H7 (cell line): ENCODE measurements at places on chromosomes 5 and 9. TPM values are rescaled to one million over a fixed set of nuclear protein-coding genes. Genes with fewer than 3 reads are reported as not detected.

DNA sequence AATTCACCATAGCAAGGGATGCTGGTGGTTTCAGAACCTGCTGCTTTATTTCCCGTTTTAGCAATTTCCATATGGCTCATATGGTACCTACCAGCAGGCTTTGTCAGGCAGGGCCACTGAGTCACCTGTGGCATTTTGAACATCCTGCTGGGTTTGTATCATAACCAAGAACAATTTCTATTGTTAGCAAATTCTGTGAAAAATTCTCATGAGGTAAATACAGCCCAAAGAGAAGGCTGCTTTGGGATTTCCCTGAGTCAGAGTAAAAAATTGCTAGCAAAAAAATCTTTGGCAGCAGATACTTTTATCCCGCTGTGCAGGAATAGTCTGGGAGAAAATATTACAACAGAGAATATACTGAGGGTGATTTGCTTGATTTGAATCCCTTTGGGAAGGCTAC is 52.7 kb downstream of the PRR16 start:
- DNase-seq: no peak

- DNase-seq: no peak
These were observed 48.2 kb downstream of the ADAMTS2 start for GRCh38 chr5:179297026-179297425.

ABCA1 gene
- 2.9 and 3.6 TPM in 2 replicates for total RNA-seq

GRCh38 chr9:124854822-124855221 is 1.6 kb downstream of the WDR38 start:
- DNase-seq: no peak

SLC36A2 gene
- not detected in 2 replicates for total RNA-seq

DNA sequence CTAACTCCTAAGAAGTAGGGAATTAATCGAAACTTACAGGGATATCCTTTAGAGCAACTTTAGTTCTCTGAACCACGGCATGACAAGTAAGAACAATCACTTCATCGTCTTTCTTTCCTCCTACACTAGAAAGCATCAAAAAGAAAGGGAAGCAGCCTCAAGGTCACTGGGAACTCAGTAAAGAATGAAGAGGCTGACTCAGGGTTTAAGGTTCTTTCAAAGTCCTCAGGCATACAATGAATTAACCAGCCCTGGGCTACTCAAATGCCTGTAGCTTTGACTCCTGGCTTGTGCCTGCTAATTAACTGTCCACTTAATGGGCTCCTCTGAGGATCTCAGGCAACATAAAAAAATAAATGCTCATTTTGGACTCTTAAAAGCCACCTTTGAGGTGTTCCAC is 102.0 kb downstream of the TRIM32 start:
- no peak for DNase-seq

DNA sequence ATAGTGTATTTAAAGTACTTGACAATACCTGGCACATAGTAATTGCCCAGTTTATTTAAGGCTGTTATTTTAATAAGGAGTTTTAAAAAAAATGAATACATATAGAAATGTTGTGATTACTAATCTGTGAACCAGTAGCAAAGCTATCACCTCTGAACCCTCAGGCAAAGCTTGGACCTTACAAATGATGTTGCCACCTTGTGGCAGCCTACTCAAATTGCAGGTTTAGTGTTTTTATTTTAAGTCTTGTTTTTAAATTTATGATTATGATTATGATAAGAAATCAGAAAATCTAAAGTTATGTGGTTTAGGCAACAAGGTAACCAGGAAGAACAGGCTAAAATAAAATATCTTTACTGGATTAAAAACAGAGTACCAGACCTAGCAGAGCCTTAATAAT is 35.8 kb downstream of the PPARGC1B start:
- DNase-seq: peak; percentile 62

GRCh38 chr9:113817171-113817570 is 58.9 kb upstream of the ZNF618 start:
- DNase-seq: no peak

FAM169A gene
- 37.6 and 51.1 TPM in 2 replicates for total RNA-seq

DOCK8 gene
- total RNA-seq: 0.41 and 0.80 TPM in 2 replicates
